NCI-H1930 (cell line): ENCODE measurements at places on chromosomes 2 and 18.

GRCh38 chr18:61893309-61893970 is 633 bp upstream of the RNF152 start:
- DNase-seq, result peak; percentile 71

DNA sequence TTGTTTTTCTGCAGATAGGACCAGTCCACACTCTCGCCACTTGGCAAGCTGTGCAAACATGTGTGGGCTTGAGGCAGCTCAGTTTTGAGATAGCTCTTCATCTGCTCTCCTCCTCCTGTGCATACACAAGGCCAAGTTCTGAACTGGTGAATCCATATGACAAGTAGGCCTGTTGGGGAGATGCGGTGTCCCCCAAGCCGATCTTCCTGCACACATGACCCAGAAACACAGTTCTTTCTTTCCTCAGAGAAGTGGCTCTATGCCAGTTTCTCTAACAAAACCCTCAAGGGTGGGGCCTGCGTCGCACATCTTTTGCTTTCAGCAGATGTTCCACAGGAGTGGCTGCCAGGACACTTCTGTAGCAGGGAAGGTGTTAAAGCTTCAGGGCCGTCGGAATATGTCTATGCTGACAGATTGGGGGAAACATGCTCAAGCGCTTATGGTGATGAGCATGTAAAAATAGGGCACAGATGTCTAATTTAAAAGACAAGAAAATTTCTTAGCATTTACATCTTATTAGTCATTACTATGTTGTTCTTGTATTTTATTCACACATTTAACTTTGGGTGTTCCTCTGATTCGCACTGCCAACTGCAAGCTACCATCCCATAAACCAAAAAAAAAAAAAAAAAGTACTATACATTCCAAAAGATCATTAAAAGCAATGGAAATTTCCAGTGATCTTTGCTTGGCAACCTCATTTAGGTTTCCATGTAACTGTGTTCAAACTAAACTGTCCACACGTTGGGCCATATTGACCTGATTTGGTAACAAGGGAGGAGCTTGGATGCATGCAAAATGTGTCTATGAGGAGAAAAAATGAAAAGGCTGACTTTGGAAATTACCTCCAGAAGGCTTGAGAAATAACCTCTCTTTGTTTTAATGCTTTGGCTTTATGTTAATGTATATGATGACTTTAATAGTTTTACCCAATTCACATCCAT is 1055.5 kb upstream of the KLHL29 start:
- DNase-seq, result no peak

- no peak for DNase-seq
These were observed 47.9 kb downstream of the BOLA3 start for GRCh38 chr2:74099835-74100234.

GRCh38 chr2:239549711-239550255 is 149.0 kb upstream of the HDAC4 start:
- no peak for DNase-seq

GRCh38 chr2:134195341-134195740 is 58.5 kb upstream of the MGAT5 start:
- no peak for DNase-seq

DNA sequence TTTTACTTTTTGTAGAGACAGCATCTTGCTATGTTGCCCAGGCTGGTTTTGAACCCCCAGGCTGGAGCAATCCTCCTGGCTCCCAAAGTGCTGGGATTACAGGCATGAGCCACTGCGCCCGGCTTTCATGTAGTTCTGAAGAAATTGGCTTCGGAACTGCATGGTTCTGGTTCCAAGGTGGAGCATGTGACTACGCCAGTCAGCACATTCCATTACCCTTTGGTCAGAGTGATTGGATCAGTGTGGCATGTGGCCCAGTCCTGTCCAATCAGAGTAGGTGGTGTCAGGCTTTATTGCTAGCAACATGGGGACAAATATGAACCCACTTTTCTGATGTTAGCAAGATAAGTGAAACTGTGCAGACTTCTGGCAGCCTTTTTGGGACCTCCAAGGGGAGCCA is 16.3 kb upstream of the ATOH8 start:
- DNase-seq, result no peak

GRCh38 chr2:231201475-231201814 is 3.0 kb downstream of the ARMC9 start:
- no peak for DNase-seq

DNA sequence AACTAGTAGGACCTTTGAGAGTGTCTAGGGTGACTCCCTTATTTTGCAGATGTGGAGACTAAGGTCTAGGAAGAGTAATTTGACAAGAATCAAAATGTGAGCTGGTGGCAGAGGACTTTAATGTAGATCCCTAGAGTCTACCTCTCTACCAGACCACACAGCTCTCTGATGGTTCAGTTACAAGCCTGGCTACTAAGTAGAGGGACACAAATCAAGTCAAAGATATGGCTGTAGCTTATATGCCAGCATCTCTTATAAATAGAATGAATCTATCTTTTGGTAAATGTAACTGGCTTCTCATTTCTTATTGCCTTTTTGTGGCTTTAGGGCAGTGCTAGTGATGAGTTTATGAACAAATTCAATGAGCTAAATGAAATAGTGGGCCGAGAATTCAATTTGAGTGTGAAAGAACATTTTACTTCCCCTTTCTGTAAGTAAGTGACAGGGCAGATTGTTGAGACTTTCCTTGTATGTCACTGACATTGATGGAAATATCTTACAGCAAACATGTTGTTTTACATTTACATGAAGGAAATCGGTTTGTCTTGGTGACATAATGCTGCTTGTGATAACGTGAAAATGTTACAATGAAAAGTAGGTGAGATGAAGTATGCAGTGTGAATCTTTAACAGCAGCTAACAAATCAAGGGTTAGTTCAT is 28.3 kb downstream of the CSRNP3 start:
- DNase-seq, result no peak

GRCh38 chr2:17550907-17551306 is 10.4 kb downstream of the VSNL1 start:
- DNase-seq, result no peak

- DNase-seq, result no peak
These were observed 14.7 kb upstream of the FAM237A start for GRCh38 chr2:206627632-206628031.

- peak; percentile 62 for DNase-seq
These were observed at the start of gene VWA3B for GRCh38 chr2:98086491-98087446. Gene VWA3B (plus strand): TSS chr2:98087167. CDS start chr2:98093093, 5,926 bp downstream.

GRCh38 chr2:210366675-210367080 is 51.7 kb upstream of the MYL1 start:
- DNase-seq, result no peak

DNA sequence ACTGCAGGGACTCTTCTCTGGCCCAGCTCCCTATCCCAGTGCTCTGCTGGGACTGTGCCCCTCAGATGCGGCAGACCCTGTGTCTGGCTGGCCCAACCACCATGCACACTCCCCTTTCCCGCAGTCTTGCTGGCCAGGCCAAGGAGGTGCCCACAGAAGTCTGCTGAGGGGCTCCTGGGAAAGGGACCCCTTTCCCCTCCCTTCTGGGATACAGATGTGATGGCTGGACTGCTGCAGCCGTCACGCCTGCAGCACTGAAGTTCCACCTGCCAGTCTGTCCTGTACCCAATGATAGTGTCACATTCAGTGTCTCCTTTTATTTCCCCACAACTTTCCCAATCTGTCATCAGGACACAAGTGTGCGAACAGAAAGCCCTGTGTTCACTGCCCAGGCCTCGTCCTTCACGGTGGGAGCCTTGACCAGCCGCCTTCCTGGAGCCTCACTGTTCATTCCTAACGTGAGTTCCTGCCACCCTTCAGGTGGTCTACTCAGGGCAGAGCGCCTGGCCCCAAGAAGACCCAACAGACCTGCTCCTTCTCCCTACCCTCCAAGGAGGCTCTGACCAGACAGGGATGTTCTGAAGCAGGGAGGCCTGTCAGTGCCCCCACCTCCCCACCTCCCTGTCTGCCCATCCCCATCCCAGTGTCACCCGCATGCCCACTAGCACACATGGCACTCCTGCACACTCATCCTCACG is 47.1 kb downstream of the ANKMY1 start:
- no peak for DNase-seq

GRCh38 chr18:37464257-37464656 is 101.3 kb downstream of the CELF4 start:
- DNase-seq, result no peak

- no peak for DNase-seq
These were observed 293.0 kb upstream of the CDH2 start for GRCh38 chr18:28469946-28470345.

DNA sequence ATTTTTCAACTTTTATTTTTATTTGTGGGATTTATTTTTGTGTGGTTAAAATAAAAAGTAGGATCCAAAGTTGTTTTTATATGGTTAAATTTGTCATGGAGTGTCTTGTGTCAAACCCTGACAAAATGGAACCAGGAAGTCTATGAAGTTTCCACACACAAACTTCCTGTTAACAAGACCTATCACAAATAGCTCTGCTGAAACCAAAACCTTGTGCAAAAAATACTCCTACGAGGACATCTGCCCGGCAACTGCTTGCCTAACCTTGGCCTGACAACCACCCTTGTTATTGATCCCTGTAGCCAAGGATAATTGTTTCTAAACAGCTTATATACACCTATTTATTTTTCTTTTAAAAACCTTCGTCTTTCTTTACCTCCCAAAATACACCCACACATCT is 389.6 kb downstream of the TRIB2 start:
- DNase-seq, result no peak

- DNase-seq, result no peak
These were observed 94.1 kb downstream of the FAM161A start for GRCh38 chr2:61759718-61760117.

DNA sequence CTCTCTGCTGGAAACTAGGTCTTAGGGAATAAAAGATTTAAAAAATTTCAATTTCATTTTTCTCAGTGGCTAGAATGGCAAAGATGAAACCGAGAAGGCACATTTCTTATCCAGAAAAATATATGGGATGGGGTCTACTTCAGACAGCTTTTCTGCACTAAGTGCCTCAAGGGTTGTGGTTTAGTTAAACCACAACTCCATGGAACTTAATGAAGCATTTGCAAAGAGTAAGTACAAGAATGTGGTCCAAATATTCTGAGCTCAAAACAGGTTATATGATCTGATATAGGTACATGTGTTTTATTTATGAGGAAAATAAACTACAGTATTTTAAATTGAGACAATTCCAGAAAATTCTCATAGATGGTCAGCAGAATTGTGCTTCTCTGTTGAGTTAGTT is 101.8 kb upstream of the FZD5 start:
- no peak for DNase-seq

GRCh38 chr2:20526708-20527107 is 79.8 kb downstream of the RHOB start:
- no peak for DNase-seq

- DNase-seq, result no peak
These were observed 35.6 kb downstream of the COPS8 start for GRCh38 chr2:237121321-237121720.

GRCh38 chr2:128214866-128215460 is 103.7 kb downstream of the HS6ST1 start:
- no peak for DNase-seq

GRCh38 chr2:170882758-170883157 is 46.3 kb upstream of the GORASP2 start:
- no peak for DNase-seq

DNA sequence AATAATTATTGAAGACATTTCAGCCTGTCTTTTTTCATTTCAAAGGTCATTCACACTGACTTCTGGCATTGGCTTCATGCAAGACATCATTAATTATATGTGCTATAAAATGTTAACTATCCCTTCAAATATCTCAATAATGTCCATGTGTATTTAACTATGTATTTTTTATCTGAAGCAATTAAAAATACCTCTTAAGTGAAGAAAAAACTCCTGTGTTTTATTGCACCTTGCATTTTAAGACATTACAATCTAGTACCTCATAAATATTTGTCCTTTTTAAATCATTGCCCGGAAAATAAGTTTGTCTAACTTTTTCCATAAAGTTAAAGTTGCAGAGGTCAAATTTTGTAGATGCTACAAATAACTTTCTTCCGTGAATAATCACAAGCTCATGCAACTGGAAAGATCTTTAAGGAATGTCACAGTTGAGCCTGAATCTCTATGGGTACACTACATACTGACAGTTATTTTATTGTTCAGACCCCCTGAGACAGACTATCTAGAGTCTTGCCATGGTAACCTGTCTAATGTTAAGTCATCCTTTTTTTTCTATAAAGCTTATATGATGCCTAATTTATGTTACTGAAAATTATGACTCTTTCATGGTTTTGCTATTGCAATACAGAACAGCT is 38.4 kb upstream of the COBLL1 start:
- DNase-seq, result no peak

DNA sequence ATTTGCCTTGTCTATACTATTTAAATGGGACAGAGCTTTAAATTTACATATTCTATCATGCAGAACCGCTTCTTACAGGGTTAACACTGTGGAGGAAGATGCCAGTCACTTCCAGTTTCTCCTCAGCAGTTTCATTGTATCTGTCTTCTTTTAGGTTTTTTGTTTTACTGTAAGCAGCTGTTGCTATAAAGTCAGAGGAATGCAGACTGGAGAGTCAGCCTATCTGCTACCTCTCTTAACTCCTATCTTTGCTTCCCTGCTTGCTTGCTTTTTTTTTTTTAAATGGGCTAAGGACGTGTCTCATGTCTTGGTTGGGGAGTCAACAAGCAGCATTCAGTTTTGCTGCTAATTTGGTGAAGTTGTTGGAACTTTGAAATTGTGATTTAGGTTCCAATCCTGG is 8.9 kb downstream of the EPC2 start:
- DNase-seq, result no peak

DNA sequence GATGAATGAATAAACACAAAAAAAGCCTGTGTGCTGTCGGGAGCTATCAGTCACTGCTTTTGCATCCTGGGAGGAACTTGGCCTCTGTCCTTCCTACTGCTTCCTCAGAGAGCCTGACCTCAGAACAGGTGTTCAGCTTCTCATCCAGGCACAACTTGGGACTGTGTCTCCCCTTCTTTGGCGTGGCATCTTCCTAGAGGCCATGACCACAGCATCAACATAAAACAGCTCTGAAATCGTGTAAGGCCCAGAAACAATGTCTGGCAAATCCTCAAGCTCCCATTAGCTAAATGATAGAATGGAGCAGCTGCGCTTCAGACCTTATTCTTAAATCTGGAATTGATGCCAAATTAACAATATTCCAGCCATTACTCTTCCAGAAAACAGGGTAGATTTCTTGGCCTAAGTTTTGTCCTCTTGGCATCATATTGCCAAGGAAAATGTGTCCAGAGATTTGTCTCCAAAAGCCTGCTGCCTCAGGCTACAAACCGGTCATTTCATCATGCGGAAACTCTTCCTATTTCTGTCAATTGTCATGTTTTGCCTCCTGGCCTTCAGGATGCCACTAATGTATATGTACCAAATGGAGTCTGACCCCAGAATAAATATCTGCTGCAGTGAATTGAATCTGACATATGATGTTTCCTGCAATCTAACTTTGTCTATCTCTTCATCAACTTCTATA is 53.2 kb upstream of the RAB27B start:
- no peak for DNase-seq

DNA sequence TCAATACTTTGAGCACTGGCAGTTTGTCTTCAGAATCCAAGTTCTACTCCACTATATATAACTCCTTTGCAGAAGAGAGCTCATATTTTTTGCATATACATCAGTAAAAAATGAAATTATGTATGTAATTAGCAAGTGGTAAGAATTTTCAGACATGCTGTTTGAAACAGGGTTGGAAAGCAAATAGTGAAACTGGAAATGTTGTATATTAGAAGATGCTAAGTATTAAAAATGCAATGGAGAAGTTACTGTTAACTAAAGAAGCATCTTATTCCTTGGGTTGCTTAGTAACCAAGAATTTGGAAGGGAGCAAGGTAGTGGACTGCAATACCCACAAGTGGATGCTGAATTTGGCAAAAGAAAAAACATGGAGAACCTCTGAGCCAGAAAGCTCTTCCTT is 88.6 kb upstream of the DLGAP1 start:
- no peak for DNase-seq
